ENCODE measurements at places on chromosomes 5 and 9. TPM values are rescaled to one million over a fixed set of nuclear protein-coding genes. Genes with fewer than 3 reads are reported as not detected.

DNA sequence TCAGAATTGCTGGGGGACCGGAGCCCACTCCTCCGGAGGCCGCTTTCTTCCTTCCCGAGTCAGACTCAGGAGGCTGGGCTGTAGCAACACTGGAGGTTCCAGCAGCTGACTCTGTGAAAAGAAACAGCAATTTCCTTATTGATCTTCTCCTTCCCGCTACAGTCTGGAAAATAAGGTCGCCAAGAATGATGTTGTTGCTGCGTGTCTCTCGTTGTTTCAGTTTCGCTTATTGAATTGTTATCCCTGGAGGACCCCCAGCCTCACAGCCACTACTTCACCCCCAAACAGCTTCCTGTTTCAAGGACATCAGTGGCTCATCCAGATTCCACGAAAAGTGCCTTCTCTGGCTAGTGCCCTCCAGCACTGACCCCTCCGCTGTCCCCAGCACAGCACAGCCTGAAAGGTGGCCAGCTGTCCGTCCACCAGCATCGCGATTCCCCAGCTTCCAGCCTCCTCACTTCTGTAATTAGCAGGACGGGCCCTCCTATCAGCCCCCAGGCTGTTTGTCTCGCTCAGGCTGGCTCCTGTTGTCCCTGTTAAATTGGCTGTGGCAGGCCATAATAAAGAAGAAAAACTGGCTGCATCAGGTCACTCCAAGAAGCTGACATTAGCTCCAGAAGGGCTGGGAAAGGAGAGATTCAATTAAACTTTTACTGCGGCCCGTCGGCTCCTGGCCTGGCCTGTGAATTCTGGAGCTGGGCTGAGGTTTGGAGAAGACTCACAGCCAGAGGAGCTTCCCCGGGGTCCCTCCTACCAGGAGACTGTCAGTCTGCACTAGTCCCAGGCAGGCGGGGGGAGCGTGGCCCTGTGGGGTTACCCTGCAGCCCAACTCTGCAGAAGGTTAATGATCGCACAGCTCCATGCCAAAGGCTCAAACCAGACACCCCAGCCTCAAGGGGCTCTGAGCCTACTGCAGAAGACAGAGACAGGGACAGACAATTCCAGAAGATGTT, 40.5 kb downstream of the OLFM1 start:
- DNase-seq, result no peak

The DOLK gene
- 12.8 TPM for total RNA-seq

The FOXD4L3 gene
- not detected for total RNA-seq

- peak; percentile 44 for DNase-seq
These were observed 735 bp downstream of the PTGR1 start for GRCh38 chr9:111598733-111599091.

The CDH9 gene
- not detected for total RNA-seq

The CER1 gene
- total RNA-seq, result not detected

The PHPT1 gene
- 154 TPM for total RNA-seq

The PRRX2 gene
- 0.52 TPM for total RNA-seq

The SHOC1 gene
- not detected for total RNA-seq

GRCh38 chr9:37710046-37710445, 43.6 kb upstream of the TRMT10B start:
- no peak for DNase-seq

The PCDHB9 gene
- total RNA-seq, result 0.34 TPM

GRCh38 chr9:104027295-104027694, 66.8 kb upstream of the SMC2 start:
- no peak for DNase-seq

The GADD45G gene
- total RNA-seq, result 5.3 TPM

DNA sequence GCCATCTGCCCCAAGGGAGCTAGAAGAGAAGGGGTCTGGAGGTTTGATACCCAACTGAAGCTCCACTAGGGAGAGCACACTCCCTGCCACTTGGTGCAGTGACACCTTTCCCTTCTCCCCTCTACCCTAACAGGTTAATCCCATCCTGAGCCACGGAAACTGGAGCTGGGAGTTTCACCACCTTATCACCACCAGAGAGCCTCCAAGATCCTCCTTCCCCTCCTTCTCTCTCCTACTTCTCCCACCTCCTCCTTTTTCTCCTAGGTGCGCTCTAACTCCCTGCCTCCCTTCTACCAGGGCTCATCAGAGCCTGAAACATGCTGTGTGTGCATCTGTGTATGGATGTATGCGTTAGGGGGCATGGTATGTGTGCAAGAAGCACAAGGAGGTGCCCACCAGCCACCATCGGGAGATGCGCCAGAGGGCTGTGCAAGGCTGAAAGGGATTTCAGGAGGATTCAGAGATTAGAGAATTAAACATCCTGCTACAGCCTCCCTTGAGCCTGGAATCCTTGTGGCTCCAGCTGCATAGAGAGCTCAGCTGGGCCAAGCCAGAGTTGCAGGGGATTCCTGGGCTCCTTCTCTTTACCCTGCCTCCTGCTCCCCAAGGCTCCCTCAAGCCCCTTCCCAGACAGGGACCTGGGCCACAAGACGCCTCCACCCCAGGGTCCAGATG, 89.8 kb downstream of the PCDH1 start:
- DNase-seq, result no peak

GRCh38 chr9:123003466-123003865, 30.0 kb upstream of the GPR21 start:
- no peak for DNase-seq

DNA sequence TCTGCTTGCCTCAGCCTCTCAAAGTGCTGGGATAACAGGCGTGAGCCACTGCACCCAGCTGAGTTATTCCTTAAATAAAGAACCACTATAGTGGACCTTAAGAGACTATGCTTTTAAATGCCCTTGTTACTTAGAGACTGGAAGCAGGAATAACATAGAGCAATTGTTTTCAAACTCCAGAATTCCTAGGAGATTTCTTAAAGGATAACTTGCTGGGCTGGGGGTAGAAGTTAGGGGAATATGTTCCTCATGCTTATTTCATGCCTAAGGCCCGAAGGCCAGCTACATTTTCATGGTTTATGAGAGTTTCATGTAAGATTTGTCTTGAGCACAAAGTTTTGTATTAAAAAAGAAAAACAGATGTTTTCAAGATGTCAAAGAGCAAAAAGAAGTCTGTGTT, 48.2 kb downstream of the CSNK1A1 start:
- DNase-seq, result no peak

DNA sequence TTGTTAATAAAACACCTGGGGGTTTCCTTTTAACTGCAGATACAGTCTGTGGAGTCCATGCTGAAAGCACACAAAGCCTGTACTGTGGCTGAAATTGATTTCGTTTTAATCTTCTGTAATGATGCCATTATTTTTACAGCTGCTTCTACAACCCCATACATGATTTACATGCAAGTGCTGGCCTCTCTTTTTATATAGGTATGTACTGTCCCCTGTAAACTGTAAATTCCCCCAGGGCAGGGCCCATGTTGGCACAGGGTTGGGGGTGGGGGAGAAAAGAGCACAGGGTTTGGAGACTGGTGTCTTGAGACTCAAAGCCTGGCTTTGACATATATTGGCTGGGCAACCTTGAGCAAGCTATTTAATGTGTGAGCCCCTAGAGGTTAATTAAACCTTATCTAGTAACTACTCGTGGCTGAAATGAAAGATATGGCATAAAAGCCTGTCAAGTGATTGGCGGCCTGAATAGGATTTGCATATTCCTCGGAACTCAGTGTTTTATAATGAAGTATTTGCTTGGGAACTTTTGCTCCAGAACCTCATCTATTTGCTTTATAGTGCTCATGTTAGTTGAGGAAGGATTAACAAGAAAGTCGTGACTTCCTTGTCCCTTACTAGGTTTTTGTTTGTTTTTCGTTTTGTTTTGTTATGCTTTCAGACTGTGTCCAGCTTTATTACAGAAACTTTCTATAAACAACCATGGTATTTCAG, 34.0 kb downstream of the KLF4 start:
- no peak for DNase-seq

The OR1J2 gene
- total RNA-seq, result not detected

GRCh38 chr9:99092643-99093491, 12.0 kb upstream of the TGFBR1 start:
- no peak for DNase-seq

The CFAP90 gene
- not detected for total RNA-seq

DNA sequence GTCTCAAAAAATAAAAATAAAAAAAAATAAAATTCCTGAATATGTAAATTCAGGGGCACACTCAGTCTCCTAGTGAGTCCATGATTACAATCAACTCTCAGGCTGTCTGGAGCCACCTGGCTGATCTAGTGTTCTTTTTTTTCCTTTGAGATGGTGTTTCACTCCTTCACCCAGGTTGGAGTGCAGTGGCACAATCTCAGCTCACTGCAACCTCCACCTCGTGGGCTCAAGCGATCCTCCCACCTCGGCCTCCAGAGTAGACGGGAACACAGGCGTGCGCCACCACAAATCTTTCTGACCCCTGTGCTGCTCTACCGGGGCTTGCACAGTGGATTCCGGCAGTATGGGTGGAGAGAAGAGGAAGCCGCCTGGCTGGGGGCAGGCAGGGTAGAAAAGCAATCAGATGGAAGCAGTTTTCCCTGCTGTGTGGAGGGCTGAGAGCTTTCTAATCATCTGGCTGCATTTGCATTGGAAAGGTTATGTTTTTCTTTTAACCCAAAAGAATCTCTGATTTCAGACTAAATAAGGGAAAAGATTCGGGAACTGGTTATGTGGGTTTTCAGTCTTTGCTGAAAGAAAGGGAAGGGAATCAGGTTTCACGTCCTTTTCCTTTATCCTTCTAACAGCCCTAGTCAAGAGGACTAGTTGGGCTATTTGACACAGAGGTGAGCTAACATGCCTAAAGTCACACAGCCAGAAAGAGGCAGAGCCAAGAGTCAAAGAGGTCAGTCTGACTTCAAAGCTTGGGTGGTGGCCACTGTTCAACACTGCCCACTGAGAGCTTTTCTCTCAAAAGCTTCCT, 26.3 kb upstream of the CORO2A start:
- no peak for DNase-seq

- no peak for DNase-seq
These were observed 315.6 kb downstream of the PRR16 start for GRCh38 chr5:120779674-120780073.

The SLC12A7 gene
- total RNA-seq, result 70.4 TPM

The TLR4 gene
- 6.0 TPM for total RNA-seq

The CDKN2B-AS1 gene
- total RNA-seq, result 124 TPM

The FAM200C gene
- 1.3 TPM for total RNA-seq

DNA sequence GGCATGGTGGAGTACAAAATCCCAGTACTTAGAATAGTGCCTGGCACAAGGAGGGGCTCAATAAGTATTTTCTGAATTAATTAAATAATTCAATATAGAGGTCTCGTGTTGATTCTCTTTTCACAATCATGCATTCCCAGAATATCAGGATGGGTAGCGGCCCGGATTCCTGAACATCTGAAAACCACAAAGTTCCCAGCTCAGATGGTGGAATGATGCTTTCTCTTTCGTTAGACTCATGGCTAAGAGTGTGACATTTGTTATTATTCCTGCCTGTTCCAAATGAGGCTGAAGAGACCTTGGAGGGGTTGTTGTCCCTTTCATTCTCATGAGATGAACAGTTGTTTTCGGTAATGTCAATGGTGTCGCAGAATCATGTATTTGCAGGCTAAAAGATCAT, 95.4 kb upstream of the LIFR start:
- no peak for DNase-seq

DNA sequence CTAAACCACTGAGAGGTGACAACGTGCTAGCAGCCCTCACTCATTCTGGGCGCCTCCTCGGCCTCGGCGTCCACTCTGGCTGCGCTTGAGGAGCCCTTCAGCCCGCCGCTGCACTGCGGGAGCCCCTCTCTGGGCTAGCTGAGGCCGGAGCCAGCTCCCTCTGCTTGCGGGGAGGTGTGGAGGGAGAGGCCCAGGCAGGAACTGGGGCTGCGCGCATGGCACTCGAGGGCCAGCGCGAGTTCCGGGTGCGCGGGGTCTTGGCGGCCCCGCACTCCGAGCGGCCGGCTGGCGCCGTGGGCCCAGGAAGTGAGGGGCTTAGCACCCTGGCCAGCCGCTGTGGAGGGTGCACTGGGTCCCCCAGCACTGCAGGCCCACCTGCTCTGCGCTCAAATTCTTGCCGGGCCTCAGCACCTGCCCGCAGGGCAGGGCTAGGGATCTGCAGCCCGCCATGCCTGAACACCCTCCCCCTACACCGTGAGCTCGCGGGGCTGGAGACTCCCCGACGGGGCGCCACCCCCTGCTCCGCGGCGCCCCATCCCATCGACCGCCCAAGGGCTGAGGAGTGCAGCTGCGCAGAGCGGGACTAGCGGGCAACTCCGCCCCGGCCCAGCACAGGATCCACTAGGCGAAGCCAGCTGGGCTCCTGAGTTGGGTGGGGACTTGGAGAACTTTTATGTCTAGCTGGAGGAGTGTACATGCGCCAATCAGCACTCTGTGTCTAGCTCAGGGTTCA, 11.8 kb upstream of the UBE2D2 start:
- no peak for DNase-seq

- no peak for DNase-seq
These were observed 116.0 kb downstream of the ARHGAP26 start for GRCh38 chr5:142886211-142886610.

- no peak for DNase-seq
These were observed 29.2 kb downstream of the STOM start for GRCh38 chr9:121340676-121341392.

- no peak for DNase-seq
These were observed 11.9 kb upstream of the NXNL2 start for GRCh38 chr9:88523056-88523455.

The NSUN2 gene
- total RNA-seq, result 56.7 TPM
